Amygdala (tissue), 56 donors: ENCODE measurements at places on chromosomes 3 and 15.

- DNase-seq = no peak
Observed at GRCh38 chr3:96449346-96449745, 365.0 kb upstream of the EPHA6 start.

- DNase-seq = no peak
Observed at GRCh38 chr15:68818769-68819494, 1.8 kb downstream of the ANP32A start.

DNA sequence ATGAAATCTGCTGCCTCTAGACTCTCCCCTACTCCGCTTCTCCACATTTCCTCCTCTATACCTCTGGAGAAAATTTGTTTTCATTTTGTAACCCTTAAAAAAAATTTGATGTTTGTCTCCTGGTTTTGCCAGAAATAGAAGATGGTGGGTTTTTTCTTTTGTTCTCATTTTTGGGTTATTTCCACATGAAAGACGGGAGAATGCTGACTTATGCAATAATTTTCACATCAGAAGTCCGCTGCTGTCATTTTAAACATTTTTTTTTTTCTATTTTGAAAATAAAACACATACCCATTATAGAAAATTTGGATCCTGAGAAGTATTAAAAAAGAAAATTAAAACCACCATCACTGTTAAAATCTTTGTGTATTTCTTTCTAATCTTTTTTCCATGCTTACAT, 320.8 kb upstream of the NR2E3 start:
- DNase-seq = no peak

- DNase-seq = no peak
Observed at GRCh38 chr15:51086409-51086808, 8.3 kb downstream of the TNFAIP8L3 start.

DNA sequence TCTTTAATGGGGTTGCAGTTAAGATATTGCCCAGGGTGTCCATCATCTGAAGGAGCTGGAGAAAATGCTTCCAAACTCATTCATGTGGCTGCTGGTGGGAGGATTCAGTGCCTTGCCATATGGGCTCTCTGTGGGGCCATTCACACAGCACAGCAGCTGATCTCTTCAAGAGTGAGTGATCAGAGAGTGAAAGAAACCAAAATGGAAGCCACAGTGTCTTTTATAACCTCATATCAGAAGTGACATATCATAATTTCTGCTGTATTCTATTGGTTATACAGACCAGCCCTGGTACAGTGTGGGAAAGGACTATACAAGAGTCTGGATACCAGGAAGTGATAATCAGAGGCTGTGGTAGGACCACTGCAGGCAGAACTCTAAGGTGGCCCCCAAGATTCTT, 33.6 kb downstream of the HHLA2 start:
- DNase-seq = no peak

- DNase-seq = no peak
Observed at GRCh38 chr15:63276342-63277037, 915 bp upstream of the APH1B start.

GRCh38 chr3:181464033-181464694, 247.6 kb upstream of the SOX2 start:
- no peak for DNase-seq

DNA sequence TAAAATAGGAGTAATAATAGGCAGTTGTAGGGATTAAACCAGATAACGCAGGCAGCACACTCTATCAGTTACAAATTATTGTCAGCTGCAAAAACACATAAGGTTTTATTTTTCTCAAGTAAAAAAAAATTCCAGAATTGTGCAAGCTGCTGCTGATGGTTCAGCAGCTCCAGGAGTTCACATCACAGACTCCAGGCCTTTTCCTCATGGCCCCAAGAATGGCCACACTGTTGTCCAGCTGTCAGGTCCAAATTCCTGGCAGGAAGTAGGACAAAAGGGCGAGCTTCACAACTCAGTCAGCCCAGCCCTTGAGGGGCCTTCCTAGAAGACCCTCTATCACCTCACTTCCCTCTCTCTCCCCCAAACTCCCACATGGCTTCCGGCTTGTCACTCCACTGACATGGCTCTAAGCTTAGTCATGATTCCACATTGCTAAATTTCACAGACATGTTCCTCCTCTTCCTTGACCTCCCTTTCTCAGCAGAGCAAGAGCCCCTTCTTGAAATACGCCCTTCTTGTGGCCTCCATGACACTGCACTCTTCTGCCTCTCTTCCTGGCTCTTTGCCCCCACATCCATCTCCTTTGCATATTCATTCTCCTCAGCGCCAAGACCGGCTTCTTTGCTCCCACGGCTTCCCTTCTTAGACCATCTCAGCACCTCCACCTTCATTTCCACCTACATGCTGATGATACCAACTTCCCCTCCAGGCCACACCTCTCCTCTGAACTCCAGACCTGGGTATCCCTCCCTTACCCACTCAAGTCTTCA, 27.4 kb upstream of the FAM174B start:
- no peak for DNase-seq

DNA sequence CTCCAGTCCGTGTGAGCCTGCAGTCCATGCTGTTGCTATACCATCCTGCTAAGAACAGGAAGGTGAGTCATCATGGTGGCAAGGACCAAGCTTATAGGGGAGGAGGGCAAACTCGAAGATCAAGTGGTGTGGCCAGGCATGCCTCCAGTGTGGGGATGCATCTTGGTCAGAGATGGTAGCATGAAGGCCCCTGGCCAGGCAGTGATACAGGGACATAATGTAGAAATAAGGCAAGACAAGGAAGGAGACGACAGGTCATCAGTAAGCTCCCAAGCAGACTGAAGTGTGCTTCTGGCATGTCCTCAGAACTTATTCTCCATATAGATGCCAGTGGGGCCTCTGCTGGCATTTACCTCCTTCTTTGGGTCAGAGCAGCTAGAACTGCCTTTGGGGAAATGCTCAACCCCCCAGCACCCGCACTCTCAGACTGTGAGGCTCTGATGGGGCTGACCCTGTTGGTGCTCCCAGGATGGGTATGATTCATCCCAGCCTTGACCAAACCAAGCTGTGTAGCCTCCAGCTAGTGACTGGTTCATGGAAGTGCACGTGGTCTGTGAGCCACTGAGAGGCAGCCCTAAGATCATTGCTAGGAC, 52.5 kb upstream of the ATP2B2 start:
- no peak for DNase-seq

DNA sequence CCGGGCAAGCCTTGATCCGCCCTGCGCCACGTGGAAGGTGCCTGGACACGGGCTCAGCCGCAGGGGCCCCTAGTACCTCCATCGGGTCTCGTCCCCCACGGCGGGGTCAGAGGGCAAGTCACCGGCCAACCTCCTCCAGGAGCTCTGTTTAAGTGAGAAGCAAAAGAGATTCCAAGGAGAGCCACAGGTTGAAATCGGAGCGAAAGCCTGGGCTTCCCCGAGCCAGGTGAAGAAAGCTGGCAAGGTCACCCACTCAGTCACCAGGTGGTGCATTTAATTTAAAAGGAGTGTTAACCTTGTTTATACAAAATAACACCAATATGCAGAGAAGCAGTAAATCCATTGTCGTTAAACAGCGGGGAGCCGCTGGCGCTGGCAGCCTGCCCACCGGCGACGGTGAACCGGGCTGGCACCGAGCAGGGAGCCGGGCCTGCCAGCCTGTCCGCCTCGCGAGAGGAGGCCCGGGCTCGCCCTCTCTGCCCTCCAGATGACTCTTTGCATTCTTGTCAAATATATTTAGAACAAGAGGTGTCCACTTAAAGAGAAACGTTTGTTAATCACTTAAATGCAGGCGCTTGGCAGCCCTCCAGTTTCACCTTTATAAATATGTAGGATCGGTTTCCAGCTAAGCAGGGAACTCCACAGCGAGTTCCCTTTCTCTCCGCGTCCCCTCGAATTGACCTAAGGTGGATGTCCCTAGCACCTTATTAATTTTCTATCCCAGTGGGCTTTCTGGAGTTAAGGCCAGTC, 277.3 kb upstream of the NR2F2 start:
- peak; percentile 21 for DNase-seq

DNA sequence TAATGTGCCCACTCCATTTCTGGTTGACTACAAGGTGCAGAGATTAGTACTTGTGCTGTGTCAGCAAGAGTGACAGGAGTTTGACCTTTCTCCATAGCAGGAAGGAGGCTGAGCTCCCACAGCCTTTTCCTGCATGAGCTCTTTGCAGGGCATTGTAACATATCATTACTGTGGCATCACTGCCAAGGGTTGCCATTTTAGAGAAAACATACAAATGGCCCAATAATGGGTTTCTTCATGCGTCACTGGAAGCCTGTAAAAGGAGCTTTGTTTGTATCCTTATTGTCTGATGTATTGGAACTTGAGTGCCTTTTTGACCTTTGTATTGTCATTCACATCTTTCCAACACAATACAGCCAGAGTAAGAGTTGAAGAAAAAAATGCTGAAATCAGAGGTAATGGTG, 323.0 kb upstream of the CDIN1 start:
- no peak for DNase-seq

- DNase-seq = no peak
Observed at GRCh38 chr3:17626395-17626794, 116.0 kb downstream of the TBC1D5 start.

- no peak for DNase-seq
Observed at GRCh38 chr3:45333549-45333948, 54.8 kb upstream of the LARS2 start.

- peak; percentile 24 for DNase-seq
Observed at GRCh38 chr3:194344012-194344411, 7.1 kb downstream of the CPN2 start.

- DNase-seq = no peak
Observed at GRCh38 chr3:153195349-153195879, 33.4 kb downstream of the RAP2B start.

DNA sequence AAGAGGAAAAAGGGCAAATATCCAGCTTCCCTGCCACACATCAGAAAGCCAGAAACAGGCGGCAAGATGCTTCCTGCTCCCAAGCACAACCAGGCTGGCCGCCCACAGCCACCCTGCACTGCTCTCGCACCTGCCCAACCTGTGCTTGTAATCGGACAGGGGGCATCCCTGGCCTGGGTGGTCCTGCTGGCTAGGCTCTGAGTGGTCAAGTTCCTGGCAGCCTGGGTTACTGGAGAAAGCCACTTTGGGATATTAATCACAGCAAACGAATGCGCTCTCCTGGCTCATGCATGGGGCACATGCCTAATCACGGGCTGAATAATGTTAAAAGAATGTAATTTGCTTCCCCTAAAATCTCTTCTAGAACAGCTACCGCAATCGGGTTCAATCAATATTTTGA, 442.4 kb downstream of the MCTP2 start:
- DNase-seq = no peak

GRCh38 chr15:63880744-63881143, 47.0 kb upstream of the HERC1 start:
- DNase-seq = no peak

DNA sequence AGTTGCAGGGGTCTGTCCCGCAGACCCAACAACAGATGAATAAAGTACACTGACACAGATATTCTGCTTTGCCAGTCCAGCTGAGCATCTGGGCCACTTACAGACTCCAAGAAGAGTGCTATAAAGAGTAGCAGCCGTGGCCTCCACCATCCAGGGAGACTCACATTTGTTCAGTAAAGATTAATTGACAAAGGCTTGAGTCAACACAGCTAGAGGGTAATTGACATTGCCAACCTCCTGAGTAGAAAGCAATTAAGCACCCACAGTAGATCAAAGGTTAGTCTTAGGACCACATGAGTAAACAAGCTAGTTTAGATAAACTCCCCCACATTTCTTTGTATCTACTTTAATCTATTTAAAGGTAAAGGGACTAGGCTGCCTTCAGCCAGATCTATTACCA, 16.3 kb upstream of the CRTC3 start:
- no peak for DNase-seq

DNA sequence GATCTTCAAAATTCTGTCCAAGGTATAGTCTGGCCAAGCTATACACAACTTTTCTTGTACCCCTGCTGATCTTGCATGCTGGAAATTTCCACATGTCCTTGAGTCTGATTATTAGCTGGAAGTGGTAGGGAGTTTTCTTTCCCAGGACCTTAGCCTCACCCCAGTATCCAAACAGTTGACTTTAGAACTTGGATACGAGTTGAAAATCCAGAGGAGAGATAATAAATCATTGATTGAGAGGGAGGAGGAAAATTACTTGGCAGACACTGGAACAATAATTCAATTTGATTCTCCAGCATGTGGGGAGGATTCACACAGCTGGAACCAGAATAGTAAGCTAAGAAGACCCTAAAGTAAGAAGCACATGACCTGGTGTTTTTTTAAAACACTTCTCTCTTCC, 116.4 kb downstream of the IL5RA start:
- no peak for DNase-seq
